Bronchial epithelial cell (primary cell): ENCODE measurements at places on chromosomes 2 and 18. TPM values are rescaled to one million over a fixed set of nuclear protein-coding genes. Genes with fewer than 3 reads are reported as not detected.

Gene SNED1
- 0.26 and 0.38 TPM in 2 replicates for total RNA-seq

Gene LBH
- total RNA-seq = 6.9 and 18.7 TPM in 2 replicates

Gene WNT6
- total RNA-seq = not detected in 2 replicates

Gene CPO
- 0.13 TPM in 1 of 2 replicates, not detected in the other for total RNA-seq

Gene RTP5
- total RNA-seq = not detected in 2 replicates

Gene THSD7B
- total RNA-seq = 0.13 TPM in 1 of 2 replicates, not detected in the other

Gene PLEKHH2
- total RNA-seq = 1.8 and 4.5 TPM in 2 replicates
